NCI-H1417 treated with DMSO at 0.1 percent for 48 hours (cell line): ENCODE measurements at places on chromosomes 16 and 17.

DNA sequence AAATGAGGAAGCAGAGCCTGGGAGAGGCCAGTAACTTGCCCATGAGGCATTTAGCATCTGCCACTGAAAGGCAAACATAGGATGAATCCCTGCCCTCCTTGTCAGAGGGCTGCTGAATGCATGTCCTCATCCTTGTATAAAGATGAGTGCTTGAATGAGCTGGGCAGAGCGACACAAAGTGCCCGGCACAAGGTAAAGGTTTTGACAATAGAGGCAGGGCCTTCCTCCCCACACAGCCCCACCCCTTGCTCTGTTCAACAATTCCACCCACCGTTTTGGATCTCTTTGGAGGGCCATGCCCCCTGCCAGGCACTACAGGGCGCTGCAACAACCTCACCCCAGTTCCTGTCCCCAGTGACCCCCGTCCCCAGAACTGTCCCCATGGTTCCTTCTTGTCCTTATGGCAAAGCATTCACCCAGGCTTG lies 1.4 kb upstream of the KRT19 start:
- DNase-seq: no peak

DNA sequence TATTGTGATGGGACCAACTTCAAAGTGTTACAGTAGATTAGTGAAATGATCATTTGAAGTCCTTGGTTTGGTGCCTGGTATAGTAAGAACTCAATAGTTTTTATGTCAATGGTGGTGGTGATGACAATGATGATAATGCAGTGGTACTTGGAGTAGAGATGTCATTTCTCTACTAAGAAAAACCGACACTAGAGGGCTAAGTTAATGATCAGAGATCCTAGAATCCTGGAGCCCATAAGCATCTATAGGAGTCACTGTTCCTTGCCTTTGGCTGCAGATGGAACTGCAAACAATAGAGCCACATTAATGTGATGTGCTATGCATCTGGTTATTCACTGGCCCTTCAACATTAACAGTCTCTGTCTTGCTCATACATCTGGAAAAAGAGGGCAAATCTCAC lies 103.8 kb downstream of the ANKFN1 start:
- no peak for DNase-seq

- no peak for DNase-seq
Measured at GRCh38 chr16:8614435-8615029, 7.0 kb upstream of the METTL22 start.

DNA sequence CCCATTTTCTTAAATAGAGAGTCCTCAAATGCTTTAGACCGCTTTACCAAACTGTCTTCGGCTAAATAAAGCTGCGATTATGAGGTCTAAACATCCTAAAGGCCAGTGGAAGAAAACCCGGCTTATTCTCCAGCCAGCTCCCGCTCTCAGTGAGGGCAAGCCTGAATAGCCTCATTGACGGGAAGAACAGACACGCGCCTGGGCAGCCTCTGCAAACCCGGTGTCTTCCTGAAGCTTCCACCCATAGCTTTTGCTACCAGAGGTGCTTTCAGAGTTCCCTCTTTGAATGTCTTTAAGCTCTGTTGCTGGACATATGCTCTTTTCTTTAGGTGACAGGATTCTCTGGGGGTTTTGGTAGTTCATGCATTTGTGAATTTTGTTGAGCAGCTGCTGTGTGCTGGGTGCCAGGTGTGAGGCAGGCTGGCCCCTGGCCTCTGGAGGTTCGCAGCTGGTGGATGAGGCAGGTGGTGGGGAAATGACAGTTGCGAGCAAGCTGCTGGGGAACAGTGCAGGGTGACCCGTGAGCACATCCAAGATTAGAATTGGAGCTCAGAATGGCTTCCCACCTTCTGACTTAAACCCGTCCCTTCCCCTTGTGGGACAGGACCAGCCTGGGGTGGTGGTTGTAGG lies 44.7 kb downstream of the CRISPLD2 start:
- DNase-seq: no peak

DNA sequence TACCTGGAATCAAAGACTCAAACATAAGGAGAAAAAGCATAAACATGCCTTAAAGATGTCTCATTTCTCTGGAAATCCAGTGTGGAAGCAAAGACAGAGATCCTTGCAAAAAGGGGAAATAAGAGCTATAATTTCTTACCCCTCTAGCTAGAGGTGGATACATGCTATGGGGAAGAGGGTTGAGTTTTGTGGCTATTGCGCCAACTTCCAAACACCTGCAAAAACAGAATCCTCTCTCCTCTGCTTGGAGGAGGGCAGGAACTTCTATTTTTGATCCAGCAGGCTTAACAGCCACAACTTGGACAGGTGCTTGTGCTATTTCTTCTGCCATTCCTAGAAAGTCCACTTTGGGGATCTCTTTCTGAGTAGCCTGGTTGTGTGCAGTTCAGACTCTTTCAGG lies 21.5 kb upstream of the NUDT7 start:
- DNase-seq: no peak

DNA sequence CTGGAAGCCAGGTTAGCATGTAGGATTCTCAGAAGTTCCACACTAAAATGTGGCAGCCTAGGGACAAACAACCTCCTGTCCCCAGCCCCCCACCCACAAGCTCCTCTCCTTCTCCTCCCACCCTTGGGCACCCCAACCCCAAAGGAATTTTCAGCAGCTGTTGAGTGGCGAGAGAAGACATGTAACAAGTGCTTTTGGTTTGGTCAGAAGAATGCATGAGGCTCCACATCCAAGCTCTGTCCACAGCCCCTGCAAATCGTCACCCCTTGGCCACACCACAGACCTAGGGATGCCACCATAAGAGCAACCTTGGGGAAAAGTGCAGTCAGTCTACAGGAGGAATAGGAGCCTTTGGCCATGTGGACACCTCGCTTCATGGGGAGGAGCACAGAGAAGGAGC lies 11.9 kb upstream of the RAB37 start:
- no peak for DNase-seq

DNA sequence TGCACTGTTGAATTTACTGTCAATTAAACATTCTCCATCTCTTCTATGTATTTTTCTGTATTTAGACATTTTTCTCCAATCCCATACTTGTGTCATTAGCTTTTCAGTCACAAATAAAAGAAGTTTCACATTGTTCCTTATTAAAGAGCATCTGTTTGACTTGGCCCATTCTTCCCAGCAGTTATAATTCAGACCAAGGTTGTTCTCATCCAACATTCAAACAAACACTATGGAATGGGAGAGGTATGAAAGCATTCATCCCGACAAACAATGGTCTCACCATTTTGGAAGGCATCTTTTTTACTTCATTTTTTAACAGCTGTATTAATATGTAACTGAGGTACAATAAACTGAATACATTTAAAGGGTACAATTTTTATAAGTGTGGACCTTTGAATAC lies 208.8 kb upstream of the MAF start:
- DNase-seq: no peak
